Suppressor macrophage treated with lipopolysaccharide for 1 hour (primary cell): ENCODE measurements at places on chromosomes 1 and 21.

DNA sequence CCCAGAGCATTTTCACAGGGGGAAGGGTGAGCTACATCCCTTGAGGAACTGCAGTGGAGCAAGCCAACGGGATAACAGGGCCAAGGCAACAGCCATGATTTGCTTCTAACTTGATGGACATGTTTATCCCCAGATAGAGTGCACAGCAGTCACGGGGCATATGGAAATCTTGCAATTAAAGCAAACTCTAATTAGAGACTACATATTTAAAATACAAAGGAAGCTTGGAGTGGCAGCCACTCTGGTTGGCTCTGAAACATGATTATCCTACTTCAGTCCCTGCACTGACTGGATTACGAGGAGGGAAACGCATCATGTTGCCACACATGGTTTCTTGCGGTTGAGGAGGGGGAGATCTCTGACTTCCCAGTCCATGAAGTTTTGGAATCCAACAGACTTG, 60.8 kb downstream of the BEND5 start:
- DNase-seq, result no peak

- DNase-seq, result peak; percentile 18
Measured at GRCh38 chr1:58047265-58047858, 499.2 kb downstream of the OMA1 start.

DNA sequence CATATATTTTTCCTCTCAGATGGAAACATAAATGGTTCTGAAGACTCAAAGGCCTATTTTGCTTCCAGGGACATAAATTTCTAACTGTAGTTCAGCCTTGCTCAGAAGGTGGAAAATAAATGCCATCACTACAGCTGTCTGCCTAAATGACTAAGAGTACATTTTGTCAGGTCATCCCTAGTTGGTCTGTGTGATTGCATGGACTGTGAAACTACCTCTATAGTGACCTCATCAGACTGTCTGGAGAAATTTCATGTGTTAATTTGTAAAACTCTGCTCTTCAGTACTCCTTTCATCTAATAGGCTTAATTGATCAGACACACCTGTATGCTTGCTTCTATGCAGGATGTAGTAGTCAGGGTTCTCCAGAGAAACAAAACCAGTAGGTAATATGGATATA, 886.9 kb downstream of the AMY1C start:
- DNase-seq, result no peak

- no peak for DNase-seq
Measured at GRCh38 chr21:39984286-39984991, 117.2 kb downstream of the PCP4 start.

DNA sequence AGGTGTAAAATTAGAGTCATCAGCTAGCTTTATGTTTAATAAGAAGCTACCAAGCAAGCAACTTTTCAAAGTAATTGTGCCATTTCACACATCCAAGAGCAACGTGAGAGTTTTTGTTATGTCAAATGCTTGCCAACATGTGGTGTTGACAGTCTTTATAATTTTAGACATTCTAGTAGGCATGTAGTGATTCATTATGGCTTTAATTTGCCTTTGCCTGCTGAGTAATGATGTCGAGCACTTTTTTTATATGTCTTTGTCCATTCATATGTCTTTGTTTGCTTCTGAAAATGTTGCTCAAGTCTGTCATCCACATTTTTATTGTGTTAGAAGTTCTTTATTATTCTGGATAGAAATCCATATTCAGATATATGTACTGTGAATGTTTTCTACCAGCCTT, 21.4 kb upstream of the CHIT1 start:
- no peak for DNase-seq
